ENCODE measurements at places on chromosomes 4 and X. TPM values are rescaled to one million over a fixed set of nuclear protein-coding genes. Genes with fewer than 3 reads are reported as not detected.
A peak's percentile ranks its signal among the peaks of the same experiment; 100 is the strongest.

DNA sequence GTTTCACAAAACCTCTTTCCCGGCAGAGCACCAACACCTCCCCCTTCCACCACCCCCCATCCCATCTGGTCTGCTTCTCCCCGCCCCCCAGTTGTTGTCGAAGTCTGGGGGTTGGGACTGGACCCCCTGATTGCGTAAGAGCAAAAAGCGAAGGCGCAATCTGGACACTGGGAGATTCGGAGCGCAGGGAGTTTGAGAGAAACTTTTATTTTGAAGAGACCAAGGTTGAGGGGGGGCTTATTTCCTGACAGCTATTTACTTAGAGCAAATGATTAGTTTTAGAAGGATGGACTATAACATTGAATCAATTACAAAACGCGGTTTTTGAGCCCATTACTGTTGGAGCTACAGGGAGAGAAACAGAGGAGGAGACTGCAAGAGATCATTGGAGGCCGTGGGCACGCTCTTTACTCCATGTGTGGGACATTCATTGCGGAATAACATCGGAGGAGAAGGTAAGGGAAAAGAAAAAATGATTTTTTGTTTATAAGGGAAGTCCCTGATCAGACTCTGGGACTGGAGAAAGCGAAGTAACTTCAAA, at the start of gene PDGFRA:
Gene PDGFRA (plus strand): TSS at position 333 of the 541 bp plus-strand sequence. CDS start 29,476 bp downstream, outside the sequence.
- DNase-seq, result peak; percentile 91

GRCh38 chr4:27001398-27002164, 140.9 kb downstream of the STIM2 start:
- no peak for DNase-seq

GRCh38 chr4:168995537-168996295, 14.3 kb downstream of the CBR4 start:
- no peak for DNase-seq

DNA sequence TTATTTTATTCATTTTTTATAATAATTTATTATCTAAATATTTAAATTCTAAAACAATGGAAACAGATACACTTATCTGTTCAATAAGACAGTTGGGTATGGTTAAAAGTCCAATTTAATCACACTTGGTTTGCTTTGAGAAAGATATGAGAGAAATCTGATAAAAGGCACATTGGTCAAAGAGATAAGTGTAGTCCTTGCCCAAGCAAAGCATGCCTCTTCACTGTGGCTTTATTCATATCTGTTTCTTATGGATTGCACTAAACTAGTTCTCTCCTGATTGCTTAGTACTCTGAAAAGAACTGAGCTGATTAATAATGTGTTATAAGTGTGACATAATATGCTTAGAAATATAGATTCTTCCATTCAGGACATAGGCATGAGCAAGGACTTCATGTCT, 39.8 kb downstream of the CXCL1 start:
- no peak for DNase-seq

DNA sequence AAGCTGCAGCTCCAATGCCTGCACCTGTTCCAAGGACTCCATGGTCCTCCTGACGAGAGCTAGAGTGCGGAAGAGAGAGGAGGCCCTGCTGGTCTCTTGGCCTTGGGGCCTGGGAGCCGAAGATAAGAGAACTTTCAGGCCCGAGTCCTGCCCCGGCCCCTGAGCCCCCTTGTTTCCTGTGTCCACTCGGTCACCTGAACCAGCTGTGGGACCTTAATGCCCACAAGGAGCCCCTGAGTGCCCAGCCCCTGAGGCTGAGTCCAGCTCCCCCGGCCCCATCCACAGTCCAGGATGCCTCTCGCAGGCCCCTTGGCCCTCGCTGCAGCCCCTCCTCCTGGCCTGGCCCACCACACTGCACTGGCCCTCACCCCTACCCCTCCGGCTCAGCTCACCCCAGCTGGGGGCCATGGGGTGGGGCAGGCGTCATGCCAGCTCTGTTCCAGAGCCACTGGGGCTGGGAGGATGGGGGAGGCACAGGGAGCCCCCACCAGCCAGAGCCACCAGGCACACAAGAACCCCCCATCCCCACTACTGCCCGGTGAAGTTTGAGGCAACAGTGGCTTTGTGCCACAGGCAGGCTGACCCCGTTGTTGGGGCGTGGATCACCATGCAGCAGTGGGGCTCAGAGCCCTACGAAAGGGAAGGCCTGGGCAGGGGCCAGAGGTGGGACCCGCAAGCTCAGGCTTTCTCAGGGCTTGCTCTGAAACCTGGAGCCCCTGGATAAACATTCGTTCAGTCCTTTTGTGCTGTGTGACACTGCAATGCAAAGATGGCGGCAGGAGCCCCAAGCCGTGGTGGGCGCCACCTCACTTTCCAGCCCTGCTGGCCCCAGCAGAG, 14.1 kb downstream of the NAT8L start:
- DNase-seq, result no peak

DNA sequence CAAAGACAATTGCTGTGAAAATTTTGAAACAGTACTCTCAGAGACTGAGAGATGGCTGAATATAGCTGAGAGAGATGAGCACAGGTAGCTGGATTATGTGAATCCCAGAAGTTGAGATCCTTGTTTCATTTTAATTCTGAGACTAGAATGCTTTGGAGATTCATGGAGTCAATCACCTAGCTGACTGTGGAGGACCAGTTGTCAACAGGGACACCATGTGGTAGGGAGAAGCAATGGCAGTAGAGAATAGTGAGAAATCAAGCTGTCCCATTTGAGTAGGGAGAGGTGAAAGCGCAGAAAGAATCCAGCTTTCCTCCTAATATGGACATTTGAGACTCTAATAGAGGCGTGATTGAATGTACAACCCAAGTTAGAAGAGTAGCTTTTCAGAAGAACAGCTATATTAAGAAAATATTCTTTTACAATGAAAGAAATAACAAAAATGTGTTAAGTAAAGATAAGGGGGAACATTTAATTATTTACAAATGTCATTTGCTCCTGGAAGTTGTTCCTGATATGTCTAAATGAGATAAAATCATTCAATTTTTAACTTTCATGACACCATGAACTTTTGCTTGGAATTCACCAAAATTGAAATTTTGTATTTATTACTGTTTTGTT, 30.3 kb upstream of the GLRB start:
- DNase-seq, result no peak

- no peak for DNase-seq
These were observed 97.6 kb downstream of the SLC34A2 start for GRCh38 chr4:25753239-25753638.

GRCh38 chr4:38728631-38729141, 54.1 kb downstream of the TLR10 start:
- DNase-seq, result peak; percentile 22

GRCh38 chrX:104913348-104913747, 307.1 kb downstream of the TEX13A start:
- DNase-seq, result no peak

DNA sequence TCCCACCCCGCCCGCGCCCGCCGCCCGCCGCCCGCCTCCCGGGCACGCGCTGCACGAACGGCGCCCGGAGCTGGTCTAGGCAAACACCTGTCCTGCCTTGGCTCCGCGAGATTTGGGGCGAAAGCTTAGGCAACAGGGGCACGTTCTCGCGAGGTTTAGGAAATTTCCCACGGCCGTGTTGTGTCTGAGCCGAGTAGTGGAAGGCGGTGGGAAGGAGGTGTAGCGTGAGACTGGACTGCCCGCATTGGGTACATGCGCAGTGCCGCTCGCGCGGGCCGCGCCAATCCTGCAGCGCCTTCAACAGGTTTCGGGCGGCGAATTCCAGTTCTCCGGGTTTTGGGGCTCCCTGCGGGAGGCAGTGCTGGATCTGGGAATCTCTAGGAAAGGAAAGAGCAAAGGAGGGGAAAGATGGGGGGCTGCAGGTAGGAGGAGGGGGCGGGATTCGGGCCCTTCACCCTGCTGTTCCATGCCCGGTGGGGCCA, 1.3 kb upstream of the RBPJ start:
- DNase-seq, result peak; percentile 99

DNA sequence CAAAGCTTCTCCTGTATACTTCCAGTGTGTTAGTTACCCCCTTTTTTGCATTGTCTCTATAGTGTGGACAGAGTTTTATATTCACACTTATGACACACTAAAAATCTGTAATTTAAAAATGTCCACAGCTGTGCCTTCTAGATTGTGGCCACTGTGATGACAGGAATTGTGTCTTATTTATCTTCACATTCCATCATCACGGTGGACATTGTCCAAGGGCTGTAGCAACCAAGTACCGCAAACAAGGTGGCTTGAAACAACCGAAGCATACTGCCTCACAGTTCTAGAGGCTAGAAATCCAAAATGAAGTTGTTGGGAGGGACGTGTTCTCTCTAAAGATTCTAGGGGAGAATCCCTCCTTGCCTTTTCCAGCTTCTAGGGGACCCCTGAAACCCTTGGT, 32.3 kb downstream of the CHRNA9 start:
- DNase-seq, result no peak

- DNase-seq, result peak; percentile 82
These were observed 1295.8 kb upstream of the TENM3 start for GRCh38 chr4:180947425-180947824.

GRCh38 chr4:111475001-111475400, 670.3 kb upstream of the FAM241A start:
- DNase-seq, result peak; percentile 61

DNA sequence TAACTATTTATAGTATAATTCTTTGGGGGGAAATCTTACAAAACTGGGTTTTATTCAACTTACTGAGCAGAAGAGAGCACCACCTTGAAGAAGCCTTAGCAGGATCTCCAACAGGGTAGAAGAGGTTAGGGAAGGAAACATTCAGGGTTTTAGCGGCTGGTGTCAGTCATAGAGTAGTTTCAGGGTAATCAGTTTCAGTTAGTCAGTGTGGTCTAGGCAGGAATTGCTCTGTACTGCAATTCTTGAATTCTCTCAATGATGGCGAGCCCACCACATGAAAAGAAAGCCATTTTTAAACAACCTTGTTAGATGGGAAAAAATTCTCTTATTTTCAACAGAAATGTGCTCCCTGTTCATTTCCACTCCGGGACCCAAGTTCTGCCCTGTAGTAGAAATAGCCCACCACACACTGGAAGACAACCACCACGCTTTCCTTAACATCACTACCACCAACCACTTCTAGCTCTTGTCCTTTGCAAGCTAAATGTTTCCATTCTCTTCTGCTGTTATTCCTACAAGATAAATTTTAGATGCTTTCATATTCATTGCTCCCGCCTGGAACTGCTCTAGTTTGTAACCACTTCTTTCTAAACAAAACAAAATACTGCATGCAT, 25.9 kb downstream of the COL25A1 start:
- no peak for DNase-seq

- no peak for DNase-seq
These were observed 469.0 kb upstream of the MAGEB2 start for GRCh38 chrX:29746326-29746725.

DNA sequence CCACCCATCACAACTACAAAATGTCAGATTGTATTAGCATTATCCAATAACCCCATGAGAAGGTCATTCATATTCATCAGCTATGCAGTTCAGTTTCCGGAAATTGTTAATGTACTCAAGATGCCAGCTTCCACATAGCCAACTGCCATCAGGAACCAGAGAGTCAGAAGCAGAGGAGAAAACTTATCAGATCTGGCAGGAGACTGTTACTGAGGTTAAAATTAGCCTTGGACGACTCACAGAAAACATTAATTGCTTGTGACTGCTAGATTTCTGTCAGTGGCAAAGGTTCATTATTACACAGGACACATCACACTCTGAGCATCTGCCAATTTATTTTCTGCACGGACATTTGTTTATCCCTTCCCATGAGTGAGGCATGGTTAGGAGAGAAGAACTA, 352.8 kb downstream of the DHRSX start:
- DNase-seq, result no peak

DNA sequence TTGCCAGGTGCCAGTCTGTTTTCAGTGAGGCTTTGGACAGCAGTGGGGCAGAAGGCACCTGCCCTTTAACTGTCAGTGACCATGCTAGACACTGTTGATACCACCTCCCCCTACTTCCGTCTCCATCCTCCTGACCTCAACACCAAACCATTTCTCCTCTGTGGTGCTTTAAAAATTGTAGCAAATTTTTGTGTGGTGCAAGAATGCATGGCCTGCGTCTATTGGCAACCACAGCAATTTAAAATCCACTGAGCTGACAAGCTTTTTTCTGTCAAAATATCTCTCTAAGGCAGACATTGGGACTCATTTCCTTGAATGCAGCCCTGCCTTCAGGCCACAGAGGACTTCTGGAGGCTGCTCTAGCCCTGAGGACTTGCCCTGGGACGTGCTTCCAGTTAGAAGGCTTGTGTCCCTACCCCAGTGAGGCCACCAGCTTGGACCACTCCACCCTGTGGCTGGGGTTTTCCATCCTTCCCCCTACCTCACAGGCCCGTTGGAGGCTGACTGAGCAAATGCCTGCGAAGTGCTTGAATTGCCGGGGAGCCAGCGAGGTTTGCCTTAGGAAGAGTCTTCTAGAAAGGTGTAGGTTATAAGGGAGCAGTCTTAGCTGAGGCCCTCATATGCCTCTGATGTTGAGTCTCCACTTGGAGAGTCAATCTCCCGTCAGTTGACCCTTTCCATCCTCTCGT, 6.9 kb downstream of the PRRG3 start:
- DNase-seq, result no peak

GRCh38 chrX:17546356-17546755, 171.4 kb downstream of the NHS start:
- DNase-seq, result no peak

- DNase-seq, result no peak
These were observed 79.6 kb downstream of the SMIM20 start for GRCh38 chr4:25993395-25994185.

DNA sequence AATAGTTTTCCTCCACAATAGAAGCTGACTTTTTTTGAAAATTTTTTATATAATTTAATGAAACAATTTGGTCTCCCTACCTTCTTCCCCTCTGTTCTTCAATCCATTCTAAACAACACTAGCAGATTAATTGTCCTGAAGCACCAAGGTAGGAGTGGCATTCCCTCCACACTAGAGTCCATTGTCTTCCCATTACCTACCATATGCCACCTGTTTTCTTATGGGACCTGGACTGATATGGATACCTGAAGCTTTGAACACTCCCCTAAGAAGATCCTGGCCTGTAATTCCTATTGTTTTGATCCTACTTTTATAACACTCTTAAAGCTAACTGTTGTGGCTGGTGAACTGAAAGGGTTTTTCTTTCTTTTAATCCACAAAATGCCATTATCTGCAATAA, 92.0 kb downstream of the APBB2 start:
- DNase-seq, result no peak

GRCh38 chr4:113825272-113825671, 63.7 kb upstream of the CAMK2D start:
- no peak for DNase-seq

DNA sequence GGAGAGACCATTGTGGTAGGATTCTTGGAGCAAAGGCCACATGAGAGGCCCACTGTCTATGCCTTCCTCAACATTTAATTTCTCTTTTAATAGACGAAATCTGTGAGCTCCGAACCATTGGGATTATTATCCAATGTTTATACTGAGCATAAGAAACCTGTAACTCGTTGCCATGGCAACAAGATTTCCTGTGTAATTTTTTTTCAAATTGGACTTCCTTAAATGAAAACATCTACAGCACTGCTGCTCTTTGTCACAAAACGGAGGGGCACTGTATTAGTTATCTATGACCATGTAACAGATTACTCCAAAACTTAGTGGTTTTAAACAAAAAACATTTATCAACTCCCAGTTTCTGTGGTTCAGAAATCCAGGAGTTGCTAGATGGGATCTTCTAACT, 38.7 kb downstream of the PPP1R2C start:
- no peak for DNase-seq

- no peak for DNase-seq
These were observed 12.2 kb downstream of the PLAC1 start for GRCh38 chrX:134645936-134646543.

The PAGE4 gene
- not detected for total RNA-seq

The GAGE13 gene
- total RNA-seq, result not detected

The HTR2C gene
- not detected for total RNA-seq

The BCLAF3 gene
- 17.2 TPM for total RNA-seq

The OTUD6A gene
- not detected for total RNA-seq

The OFD1 gene
- total RNA-seq, result 42.0 TPM

The CFP gene
- 8.3 TPM for total RNA-seq

The RS1 gene
- 0.44 TPM for total RNA-seq

The RASGEF1B gene
- 15.0 TPM for total RNA-seq

The SOX3 gene
- not detected for total RNA-seq

Data from kidney (tissue), 22 donors.